ENCODE measurements at places on chromosomes 3 and 15.

GRCh38 chr3:27340534-27340933, 28.6 kb downstream of the NEK10 start:
- DNase-seq: no peak

GRCh38 chr15:61834076-61834697, 226.1 kb downstream of the VPS13C start:
- peak; percentile 73 for DNase-seq

GRCh38 chr3:20769430-20769829, 583.4 kb upstream of the SGO1 start:
- DNase-seq: no peak

GRCh38 chr3:123724306-123724705, 139.5 kb upstream of the HACD2 start:
- DNase-seq: no peak

GRCh38 chr15:70710714-70711113, 52.6 kb downstream of the UACA start:
- DNase-seq: no peak

DNA sequence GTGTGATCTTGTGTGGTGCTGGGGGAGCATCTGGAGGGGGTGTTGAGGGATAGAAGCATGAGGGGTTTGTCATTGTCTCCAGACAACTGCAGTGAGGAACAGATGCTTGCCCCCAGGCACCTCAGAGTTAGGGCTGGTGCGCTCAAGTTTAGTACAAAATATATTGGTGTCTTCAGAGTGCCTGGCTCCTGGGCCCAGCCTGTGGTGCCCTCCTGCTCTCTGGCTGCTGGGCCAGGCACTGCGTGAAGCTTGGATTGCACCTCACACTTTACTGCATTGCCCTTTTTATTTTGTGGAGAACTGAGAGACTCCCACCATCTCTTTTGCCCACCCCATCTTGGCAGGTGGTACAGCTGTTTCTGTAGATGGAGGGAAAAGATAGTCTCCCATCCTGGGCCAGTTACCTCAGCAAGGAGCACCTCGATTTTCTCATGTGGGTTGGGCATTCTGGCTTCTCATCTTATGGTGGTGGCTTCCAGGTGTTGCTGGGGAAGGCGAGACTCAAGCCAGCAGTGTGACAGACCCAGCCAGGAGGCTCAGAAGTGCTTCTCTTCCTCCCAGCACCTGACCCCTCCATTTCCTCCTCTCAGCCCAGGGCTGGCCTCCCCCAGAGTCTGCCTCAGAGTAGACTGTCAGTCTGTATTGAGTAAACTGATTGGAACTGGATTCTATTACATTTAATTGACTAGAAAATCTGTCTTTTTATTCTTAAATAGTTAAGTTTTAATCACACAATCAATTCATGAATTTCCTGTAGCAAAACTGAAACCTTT, 140.5 kb downstream of the DNAJB8 start:
- no peak for DNase-seq

DNA sequence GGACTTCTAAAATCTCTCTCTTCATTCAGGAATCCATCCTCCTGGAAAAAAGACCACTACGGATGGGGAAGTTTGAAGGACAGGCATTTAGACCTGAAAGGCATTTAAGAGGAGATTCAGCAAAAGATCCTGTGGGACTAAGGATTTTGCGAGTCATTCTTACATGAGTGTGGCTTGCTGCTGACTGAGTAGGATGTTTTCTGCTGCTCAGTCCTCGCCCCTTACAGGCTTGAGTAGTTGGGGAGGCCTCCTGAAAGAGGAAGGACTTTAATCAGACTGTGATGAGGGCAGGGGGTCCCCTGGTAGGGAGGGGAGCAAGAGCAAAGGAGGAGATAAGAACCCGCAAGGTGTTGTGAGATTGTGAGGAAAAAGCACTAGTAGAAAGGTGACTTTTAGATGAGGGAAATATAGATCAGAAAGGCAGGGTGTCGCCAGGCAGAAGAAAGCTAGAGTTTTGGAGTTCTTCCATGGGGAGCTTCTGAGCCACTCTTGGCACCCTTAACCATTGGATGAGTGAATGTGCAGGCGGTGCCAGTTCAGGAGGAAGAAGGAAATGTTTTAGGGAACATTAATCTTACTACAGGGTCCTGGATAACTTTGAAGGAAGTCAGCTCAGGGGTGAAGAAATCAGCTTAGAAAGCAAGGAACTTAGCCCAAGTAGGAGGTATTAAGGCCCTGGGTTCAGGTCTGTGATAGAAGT, 171.1 kb downstream of the RORA start:
- DNase-seq: no peak

GRCh38 chr3:164526250-164526649, 552.0 kb downstream of the SI start:
- no peak for DNase-seq

- DNase-seq: no peak
Measured at GRCh38 chr3:150639262-150639661, 36.1 kb downstream of the SELENOT start.

DNA sequence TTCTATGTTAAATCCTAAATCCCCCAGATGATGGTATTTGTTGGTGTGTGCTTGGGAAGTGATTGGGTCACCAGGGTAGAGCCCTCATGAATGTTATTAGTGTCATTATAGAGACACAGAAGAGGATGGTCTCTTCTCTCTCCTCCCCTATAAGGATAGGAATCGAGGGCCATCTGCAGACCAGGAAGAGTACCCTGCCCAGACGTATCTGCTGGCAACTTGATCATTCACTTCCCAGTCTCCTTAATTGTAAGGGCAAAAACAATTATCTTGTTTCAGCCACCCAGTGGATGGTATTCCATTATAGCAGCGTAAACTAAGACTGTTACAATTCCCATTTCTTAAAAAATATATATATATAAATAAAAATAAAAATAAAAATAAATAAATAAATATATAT, 892.2 kb downstream of the SI start:
- no peak for DNase-seq

GRCh38 chr3:64462203-64462602, 225.6 kb downstream of the ADAMTS9 start:
- no peak for DNase-seq

- peak; percentile 5 for DNase-seq
Measured at GRCh38 chr3:76310089-76310488, 524.7 kb upstream of the ZNF717 start.

DNA sequence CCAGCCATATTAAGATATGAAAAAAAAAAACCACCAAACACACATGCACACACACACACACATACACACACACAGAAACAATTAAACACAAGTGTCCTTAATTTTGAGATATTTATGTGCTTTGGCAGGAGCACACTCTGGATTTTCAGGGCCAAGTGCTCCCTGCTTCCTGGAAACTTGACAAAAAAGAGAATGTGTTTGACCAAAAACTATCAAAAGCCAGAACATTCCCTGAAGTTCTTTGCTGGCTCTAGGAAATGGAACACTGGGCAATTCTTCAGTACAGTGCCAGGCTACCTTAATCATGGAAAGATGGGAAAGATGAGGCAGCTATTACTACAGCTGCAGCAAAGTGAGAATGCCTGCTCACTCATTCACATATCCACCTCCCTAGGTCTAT, 44.6 kb downstream of the P3H2 start:
- peak; percentile 81 for DNase-seq

- no peak for DNase-seq
Measured at GRCh38 chr15:92819278-92820235, 80.6 kb upstream of the CHD2 start.

- no peak for DNase-seq
Measured at GRCh38 chr3:148005456-148005855, 596.3 kb downstream of the ZIC1 start.

GRCh38 chr3:143427631-143428030, 308.1 kb downstream of the CHST2 start:
- DNase-seq: no peak

DNA sequence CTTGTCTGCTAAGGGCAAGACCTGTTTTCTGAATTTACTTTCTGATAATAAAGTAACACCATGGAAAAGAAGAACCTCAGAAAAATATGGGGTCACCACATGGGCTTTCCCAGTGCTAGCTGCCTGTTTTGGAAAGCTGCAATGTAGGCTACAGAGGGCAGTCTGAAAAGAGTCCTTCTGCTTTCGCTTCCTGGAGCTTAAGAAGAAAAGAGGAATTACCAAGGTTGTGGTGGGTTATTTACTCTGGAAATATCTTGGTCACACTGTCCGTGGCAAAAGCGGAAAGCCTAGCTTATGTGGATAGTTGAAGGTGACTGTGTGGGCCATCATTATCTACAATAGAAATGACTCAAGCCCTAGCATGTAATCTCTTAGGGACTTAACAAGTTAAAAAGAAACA, 31.7 kb upstream of the IP6K2 start:
- DNase-seq: no peak

DNA sequence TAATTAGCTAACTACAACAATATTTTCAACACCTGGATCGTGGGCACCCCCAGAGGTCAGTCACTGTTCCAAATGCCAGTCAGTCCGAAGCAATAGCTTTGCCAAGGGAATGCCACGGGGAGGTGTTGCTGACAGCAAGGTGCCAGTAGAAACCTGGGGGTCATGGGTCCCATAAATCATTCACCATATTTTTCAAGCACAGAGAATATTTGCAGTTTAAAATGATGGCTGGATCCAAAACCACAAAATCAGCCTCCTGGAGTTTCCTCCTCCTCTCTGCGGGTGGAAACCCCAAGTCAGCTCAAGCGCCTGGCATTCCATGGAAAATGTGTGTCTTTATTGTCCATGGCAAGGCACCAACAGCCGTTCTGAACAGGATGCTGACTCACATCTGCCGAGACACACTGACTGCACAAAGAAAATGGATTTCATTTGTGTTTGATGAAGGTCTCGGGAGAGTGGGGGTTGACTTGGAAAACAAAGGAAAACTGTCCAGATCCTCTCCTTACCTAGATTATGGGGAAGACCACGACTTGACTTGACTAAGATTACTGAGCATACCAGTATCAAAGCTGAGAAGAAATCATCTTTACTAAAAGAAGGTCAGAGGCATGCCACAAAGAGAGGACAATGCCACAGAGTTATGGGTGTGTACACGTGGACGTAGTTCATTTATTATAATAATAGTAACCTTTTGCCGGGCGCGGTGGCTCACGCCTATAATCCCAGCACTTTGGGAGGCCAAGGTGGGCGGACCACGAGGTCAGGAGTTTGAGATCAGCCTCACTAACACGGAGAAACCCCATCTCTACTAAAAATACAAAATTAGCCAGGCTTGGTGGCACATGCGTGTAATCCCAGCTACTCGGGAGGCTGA, 26.4 kb downstream of the ANXA2 start:
- DNase-seq: peak; percentile 97

DNA sequence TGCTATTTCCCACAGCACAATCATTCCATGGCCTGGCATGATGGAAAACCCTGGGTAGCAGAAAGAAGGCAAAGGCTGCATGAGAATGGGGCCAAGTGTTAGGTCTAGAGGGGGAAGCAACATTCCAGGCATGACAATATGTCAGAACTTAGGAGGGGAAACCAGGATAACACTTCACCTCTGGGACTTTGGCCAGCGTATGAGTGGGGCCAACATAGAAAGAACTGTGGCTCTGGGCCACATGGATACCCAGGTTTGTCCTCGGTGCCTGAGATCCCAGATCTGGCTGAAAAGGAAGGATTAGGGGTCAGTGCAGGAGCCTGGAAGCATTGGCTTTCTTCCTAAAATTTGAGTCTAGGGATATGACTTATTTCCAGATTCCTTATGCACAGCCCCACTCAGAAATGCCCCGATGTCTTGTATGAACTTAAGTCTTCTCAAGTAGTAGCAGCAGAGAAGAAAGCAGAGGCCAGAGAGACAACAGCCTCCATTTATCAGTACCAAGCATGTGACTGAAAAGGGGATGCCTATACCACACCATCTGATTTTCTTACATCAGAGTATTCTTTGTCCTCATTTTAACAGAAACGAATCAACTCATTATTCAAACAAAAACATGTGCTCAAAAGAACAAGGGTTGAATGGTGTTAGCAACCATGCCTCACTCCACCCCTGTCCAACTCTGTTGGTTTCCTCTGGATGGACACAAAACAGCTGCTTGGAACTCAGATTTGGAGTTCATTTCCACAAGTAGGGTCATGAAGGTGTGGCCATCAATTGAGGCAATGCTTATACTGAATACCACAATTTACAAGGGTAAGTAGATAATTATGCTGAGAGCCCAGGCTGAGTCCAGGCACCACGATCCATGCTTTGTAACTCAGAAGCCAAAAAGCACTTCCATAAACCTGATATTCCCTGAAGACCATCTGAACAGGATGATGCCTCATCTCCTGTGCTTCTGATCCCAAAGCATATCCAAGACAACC, 43.7 kb upstream of the NDUFB4 start:
- DNase-seq: no peak

GRCh38 chr3:138455801-138456716, 21.6 kb downstream of the ESYT3 start:
- DNase-seq: no peak

- no peak for DNase-seq
Measured at GRCh38 chr3:33629219-33629618, 88.8 kb downstream of the CLASP2 start.

- peak; percentile 66 for DNase-seq
Measured at GRCh38 chr3:12436514-12437220, 47.6 kb upstream of the TSEN2 start.

DNA sequence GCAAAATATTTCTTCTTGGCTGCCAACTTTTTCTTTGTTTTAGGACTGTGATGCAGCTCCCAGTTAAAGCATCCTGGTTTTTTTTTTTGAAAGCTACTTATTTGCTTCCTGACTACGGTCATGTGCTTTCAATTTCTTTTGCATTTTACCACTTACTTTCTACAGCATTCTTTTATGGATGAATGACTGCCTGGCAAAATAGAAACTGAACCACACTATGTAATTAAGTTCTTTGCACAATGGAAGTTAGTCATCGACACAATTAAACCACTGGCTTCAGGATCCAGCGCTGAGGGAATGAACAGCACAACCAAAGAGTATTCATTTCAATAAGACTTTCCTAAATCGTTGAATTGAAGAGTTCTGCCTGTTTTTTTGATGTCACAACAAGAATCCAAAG, 82.2 kb upstream of the EPHA3 start:
- no peak for DNase-seq

DNA sequence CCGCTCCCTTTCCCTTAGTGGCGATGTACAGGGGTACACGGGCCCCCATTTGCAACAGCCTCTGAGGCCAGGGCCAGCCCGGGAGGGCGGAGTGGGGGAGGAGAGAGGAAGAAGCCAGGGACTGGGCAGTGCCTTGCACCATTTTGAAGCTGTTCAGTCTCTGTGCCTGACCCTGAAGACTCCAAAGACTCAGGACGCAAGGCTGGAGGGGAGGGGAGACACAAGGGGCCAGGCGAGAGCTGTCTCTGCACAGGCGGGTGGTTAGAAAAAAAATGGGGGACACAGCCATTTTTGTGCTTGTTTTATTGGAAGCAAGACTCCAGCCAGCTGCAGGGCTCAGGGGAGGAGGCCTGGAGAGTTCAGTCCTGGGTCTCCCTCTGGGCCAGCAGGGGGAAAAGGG, 1.6 kb downstream of the RPP25 start:
- no peak for DNase-seq

GRCh38 chr3:113275258-113275556, 63.9 kb downstream of the BOC start:
- DNase-seq: no peak

DNA sequence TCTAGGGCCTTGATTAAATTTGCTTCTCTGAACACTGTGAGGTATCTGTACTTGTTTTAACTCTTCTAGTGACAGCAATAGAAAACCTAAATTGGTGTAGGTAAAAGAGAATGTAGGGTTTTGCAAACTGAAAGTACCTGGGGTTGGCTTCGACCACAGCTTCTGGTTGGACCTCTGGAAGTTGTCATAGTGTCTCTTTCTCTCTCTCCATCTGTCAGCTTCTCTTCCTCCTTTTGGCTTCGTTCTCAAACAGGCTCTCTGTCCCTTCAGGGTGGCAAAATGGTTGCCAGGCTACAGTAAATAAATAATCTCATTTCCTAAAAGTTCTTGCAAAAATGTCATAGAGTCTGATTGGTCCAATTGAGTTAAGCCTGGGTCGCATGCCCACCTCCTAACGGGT, 149.3 kb upstream of the CTDSPL start:
- no peak for DNase-seq
